Activated CD4-positive, alpha-beta T cell treated with anti-CD3 and anti-CD28 coated beads, Interleukin-2, amount 10 ng/mL, durations not matched to agents 24 days and 14 days (primary cell): ENCODE measurements at places on chromosomes 4 and X. TPM values are rescaled to one million over a fixed set of nuclear protein-coding genes. Genes with fewer than 3 reads are reported as not detected.

- no peak for DNase-seq
Observed at GRCh38 chr4:95963456-95963855, 123.6 kb downstream of the PDHA2 start.

- DNase-seq: peak; percentile 83
Observed at GRCh38 chrX:103687696-103688201, 1.2 kb upstream of the MORF4L2 start.

DNA sequence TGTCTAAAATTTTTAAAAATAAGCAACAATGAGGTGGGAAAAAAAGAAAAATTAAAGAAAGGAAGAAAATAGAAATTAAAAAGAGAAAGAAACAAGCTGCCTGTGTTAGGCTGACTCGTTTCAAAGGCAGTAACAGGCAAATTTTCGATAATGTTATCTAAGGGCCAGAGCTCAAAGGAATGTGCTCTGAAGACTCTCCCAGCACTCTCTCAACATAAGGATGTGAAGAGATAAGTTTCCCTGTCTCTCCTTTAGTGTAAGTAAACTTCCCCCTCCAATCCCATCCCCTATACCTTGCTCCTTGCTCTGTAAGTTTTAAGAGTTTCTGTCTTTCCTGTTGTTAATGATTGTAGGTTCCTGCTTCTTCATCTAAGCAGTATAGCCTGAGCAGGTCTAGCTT, 172.8 kb downstream of the TEX13C start:
- DNase-seq: no peak

GRCh38 chr4:39514888-39515401, 12.3 kb downstream of the UGDH start:
- DNase-seq: no peak

- DNase-seq: no peak
Observed at GRCh38 chrX:54411732-54412131, 28.5 kb upstream of the TSR2 start.

- DNase-seq: peak; percentile 68
Observed at GRCh38 chr4:76897536-76898384, at the start of gene SOWAHB. Gene SOWAHB (minus strand): TSS chr4:76898144. CDS start chr4:76897849, 295 bp downstream.

- DNase-seq: peak; percentile 63
Observed at GRCh38 chrX:150573702-150574101, 5.3 kb downstream of the MTM1 start.

- DNase-seq: no peak
Observed at GRCh38 chr4:110797486-110797885, 174.6 kb upstream of the PITX2 start.

- no peak for DNase-seq
Observed at GRCh38 chr4:142743121-142743825, 102.8 kb downstream of the INPP4B start.

DNA sequence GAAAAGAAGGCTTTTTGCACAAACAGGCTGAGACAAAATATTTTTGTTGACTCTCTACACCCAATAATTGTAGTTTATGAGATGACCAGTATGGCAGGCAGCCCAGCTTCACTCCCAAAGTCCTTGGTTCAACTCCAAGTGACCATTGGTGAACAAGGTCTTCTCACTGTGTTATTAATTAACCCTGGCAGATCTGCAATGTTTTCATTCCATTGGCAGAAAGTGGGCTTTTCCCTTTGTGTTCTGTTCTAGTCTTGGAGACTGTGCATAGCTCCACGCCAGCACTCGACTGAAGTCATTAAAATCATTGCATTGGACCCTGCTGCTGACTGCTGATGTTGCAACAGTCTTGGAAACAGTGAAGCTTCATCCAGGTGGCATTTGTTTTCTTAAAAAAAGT, 277.3 kb upstream of the HAND2 start:
- no peak for DNase-seq

- DNase-seq: no peak
Observed at GRCh38 chrX:6184900-6185515, 43.7 kb downstream of the NLGN4X start.

- DNase-seq: no peak
Observed at GRCh38 chrX:78237127-78237526, 90.3 kb downstream of the CYSLTR1 start.

DNA sequence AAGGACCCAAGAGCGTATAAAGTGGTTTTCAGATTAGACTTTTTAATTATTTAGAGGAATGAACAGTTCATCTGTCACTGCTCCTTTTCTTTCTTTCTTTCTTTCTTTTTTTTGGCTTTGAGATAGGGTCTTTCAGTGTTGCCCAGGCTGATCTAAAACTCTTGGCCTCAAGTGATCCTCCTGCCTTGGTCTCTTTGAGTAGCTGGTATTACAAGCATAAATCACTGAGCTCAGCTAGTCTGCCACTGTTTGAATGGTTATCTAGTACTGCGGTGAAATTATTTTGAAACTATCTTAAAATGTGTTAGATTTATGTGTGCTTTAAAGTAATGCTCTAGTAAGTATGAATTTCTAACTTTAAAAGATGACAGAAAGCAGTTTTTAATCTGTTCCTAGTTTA, 6.5 kb upstream of the FRYL start:
- no peak for DNase-seq

DNA sequence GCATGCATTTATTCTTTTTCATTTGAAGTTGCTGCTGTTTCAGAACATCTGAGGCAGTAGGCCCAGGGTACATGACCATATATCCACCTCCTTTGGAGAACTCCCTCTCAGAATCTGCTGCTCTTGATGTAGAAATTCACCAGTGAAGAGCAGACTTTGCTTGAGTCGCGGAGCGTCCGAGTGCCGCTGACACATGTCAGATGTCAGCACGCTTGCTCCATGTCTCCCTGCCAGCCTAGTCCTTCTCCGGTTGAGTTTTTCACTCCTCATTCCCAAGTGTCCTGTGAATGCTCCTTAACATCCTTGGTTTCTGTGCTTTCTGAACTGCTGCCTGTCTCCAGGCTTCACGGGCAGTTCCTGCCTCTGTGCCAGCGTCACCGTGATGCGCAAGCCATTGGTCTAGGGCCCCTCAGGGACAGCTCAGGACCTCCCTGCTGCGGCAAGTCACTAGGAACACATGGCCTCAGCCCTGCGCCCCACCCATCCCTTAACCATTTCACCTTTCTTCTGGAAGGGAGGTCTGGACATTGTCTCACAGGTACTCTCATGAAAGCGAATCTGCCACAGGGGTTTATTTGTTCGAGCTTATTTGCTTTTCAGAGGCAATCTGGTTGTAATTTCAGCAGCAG, 93.1 kb upstream of the RBPJ start:
- no peak for DNase-seq

GRCh38 chrX:65517923-65518322, 16.7 kb downstream of the LAS1L start:
- DNase-seq: no peak

GRCh38 chrX:45385757-45386156, 185.1 kb upstream of the DIPK2B start:
- DNase-seq: no peak

DNA sequence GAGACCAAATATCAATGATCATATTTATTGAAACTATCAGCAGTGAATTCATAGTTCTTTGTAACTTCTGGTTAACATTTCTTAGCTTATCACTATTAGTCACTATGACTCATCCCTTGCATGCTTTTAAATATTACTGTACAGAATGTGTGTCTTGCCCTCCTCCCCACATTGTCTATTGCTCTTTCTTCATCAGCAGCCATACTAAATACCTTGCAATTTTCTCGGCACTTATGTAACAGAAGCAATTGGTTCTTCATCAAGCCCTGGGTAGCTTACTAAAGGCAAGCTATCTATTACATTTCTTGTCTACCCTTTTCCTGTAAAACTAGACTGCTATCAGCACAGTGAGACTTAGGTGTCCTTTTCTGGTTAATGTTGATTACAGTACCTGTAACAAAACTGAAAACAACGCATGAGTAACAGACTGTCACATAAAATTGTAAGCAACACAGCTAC, 8.2 kb downstream of the KLHL4 start:
- DNase-seq: no peak

DNA sequence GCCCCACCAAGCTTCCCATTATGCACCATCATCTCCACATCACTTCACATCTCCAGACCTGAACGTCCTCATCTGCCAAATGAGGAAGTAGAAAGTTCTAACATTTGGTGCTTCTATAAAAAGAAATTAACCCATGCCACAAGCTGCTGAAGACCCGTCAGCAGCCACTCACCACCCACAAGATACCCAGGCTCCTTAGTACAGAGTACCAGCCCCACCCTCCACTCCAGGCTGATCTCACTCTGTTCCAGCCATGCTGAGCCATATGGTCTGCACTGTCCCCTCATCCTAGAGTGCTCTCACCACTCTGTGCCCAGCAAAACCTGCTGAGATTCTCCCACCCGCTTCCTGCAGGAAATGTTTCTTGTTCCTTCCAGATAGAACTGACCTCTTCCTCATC, 240.8 kb upstream of the PPARGC1A start:
- no peak for DNase-seq

GRCh38 chr4:88005076-88005475, 2.4 kb upstream of the PKD2 start:
- DNase-seq: no peak

- DNase-seq: no peak
Observed at GRCh38 chr4:8272472-8273428, 3.2 kb downstream of the HTRA3 start.

DNA sequence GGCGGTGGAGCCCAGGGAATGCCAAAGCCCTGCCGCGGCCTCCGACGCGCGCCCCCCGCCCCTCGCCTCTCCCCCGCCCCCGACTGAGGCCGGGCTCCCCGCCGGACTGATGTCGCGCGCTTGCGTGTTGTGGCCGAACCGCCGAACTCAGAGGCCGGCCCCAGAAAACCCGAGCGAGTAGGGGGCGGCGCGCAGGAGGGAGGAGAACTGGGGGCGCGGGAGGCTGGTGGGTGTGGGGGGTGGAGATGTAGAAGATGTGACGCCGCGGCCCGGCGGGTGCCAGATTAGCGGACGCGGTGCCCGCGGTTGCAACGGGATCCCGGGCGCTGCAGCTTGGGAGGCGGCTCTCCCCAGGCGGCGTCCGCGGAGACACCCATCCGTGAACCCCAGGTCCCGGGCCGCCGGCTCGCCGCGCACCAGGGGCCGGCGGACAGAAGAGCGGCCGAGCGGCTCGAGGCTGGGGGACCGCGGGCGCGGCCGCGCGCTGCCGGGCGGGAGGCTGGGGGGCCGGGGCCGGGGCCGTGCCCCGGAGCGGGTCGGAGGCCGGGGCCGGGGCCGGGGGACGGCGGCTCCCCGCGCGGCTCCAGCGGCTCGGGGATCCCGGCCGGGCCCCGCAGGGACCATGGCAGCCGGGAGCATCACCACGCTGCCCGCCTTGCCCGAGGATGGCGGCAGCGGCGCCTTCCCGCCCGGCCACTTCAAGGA, at the start of gene FGF2:
Gene FGF2, plus strand, starts transcription at position 279 of the 705 bp plus-strand sequence. Its CDS starts 344 bp downstream, at position 623.
- DNase-seq: peak; percentile 76

DNA sequence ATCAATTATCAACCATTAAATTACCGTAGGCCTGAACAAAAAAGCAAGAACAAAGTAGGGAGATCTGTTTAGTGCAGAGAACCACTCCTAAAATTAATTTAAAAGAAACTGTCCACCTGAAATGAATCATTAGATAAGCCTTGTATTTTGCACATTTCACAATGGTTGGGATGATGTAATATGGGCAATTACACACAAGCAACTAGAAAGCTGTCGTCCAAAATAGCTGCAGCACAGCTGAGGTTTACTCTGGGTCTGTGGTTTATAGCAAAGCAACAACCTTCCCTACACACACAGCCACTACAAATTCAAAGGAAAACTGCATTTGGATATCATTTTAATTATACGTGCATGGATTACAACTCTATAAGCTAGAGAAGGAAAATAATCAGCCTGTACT, 28.5 kb downstream of the PCDH19 start:
- DNase-seq: no peak

DNA sequence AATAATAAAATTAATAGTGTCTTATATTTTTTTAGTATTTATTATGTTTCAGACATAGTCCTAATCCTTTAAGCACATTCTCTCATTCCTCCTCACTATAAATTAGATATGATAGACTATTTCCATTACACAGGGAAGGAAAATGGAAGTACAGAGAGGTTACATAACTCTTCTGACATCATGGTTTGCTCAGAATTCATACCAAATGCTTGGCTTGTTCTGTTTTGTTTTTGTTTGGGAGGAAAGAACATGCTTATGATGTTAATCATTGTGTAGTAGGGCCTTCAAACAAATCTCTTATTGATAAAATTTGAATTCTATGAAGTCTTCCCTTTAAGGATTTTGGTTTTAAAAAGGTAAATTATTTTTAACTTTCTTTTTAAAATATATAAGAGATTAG, 59.5 kb downstream of the RXFP1 start:
- DNase-seq: no peak

DNA sequence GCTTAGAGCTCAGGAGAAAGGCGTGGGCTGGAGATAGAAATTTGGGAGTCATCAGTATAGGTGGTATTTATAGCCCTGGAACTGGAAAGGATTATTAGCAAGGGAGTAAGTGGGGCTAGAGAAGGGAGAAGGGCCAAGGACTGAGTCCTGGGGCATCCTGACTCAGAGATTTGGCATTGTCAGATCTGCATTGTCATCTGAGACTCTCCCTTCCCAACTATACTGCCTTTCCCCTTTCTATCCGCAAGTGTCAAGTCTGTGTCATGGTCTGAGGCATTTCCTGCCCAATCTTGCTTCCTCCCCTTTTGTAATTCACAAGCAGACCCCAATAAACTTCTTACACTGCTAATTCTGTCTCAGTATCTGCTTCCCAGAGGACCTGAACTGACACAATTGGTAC, 24.4 kb upstream of the SLC25A43 start:
- no peak for DNase-seq

DNA sequence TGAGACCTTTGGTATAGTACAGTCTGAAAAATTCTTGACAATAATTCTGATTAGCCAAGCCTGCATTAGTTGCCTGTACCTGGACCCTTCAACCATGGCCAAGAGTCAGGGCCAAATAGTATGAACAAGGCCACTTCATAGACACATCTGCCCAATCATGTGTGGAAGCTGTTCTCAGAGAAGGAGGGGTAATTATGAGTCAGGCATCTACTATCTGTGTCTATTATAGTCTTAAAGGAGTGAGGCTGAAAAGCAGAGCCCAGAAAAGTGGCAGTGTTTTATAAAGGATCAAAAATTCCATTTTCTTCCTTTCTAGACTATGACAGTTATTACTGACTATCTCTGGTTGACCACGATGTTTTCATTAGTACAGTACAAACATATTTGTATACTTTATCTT, 5.0 kb upstream of the ADGRL3 start:
- no peak for DNase-seq

Gene AREG
- 1.4 TPM in 2 replicates for total RNA-seq

Gene SYTL4
- total RNA-seq: not detected in 2 replicates

Gene STATH
- total RNA-seq: not detected in 2 replicates

Gene ZNF711
- 0.12 TPM in 2 replicates for total RNA-seq

Gene LYAR
- total RNA-seq: 93.9 and 95.5 TPM in 2 replicates

Gene PCDH7
- not detected in 2 replicates for total RNA-seq

Gene CFAP99
- not detected in 2 replicates for total RNA-seq

Gene ESX1
- total RNA-seq: not detected in 2 replicates

Gene MOB1B
- 23.1 and 24.1 TPM in 2 replicates for total RNA-seq

Gene CACNA1F
- 0.07 and 0.14 TPM in 2 replicates for total RNA-seq

Gene TECRL
- not detected in 2 replicates for total RNA-seq

Gene ANTXR2
- total RNA-seq: 8.2 and 10.6 TPM in 2 replicates

Gene FREM3
- not detected in 2 replicates for total RNA-seq
